Cerebellar cortex (tissue), 1 donor: ENCODE measurements at places on chromosomes 1 and 21.

GRCh38 chr1:241225741-241226140 lies 131.3 kb downstream of the RGS7 start:
- DNase-seq = no peak

DNA sequence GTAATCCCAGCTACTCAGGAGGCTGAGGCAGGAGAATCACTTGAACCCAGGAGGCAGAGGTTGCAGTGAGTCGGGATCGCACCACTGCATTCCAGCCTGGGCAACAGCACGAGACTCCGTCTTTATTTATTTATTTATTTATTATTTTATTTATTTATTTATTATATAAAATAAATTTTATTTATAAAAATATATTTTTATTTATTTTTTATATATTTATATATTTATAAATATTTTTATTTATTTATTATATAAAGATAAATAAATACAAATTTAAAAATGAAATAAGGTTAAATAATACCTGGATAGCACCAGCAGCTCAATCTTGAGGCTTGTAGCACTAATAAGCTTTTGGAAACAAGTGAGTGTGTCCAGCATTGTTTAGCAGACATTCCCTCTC lies 40.9 kb upstream of the SIM2 start:
- no peak for DNase-seq

DNA sequence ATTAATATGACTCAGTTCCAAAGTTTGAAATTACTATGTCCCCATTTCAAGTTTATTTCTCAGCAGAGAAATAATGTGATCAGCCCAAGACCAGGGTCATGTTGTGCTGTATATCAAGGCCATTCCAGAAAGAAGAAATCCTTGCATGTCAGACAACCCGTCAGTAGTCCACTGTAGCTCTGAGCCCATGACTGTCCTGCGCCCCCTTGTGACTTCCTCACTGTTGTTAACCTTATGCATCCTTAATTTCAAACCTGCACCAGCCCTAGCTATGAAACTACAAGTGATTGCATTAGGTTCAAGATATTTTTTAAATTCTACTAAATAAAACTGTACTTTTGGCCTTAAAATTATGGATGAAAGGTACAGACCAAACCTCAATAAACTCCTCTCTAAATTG lies 133.0 kb downstream of the LRRC7 start:
- peak; percentile 22 for DNase-seq

- DNase-seq = no peak
Measured at GRCh38 chr1:223233410-223234169, 90.5 kb upstream of the TLR5 start.

DNA sequence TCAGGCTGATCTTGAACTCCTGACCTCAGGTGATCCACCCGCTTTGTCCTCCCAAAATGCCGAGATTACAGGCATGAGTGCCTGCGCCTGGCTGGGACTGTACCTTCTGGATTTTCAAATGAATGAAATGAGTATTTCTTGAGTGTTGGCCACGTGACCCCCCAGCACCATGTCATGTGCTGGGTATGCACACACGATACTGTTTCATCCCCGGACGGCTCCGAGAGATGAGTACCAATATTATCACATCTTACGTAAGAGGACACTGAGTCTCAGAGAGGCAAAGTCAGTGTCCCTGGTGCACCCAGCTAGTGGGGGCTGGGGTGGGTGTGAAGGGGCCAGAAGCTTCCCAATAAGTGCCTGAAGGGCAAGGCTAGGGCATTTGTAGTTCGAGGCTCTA lies 780 bp upstream of the CROCC start:
- DNase-seq = no peak

DNA sequence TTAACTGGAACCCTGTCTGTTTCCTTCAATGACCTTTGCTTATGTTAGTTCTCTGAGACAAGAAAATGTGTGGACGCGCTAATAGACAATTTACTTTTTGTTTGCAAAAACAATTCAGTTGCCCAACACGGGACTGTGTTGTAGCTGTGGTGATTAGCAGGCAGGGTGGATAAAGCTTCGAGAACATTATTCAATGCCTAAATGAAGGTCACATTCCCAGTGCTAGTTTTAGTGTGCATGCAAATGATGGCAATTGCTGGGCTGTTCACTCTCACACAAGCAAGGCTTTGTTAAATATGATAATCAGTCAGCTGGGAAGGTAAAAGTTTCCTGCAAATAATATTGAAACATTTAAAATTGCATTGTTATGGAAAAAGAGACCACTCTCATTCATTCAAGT lies 188.4 kb downstream of the BACH1 start:
- DNase-seq = no peak

- DNase-seq = no peak
Measured at GRCh38 chr21:15088488-15088887, 23.7 kb upstream of the NRIP1 start.

- no peak for DNase-seq
Measured at GRCh38 chr1:168629466-168629865, 53.1 kb downstream of the XCL1 start.

- DNase-seq = no peak
Measured at GRCh38 chr1:63634471-63634870, 41.3 kb downstream of the PGM1 start.

GRCh38 chr1:238409191-238409850 lies 518.6 kb upstream of the ZP4 start:
- DNase-seq = no peak

- no peak for DNase-seq
Measured at GRCh38 chr1:229991724-229992333, 75.2 kb upstream of the GALNT2 start.

- no peak for DNase-seq
Measured at GRCh38 chr21:38289705-38290485, 33.1 kb downstream of the KCNJ15 start.

DNA sequence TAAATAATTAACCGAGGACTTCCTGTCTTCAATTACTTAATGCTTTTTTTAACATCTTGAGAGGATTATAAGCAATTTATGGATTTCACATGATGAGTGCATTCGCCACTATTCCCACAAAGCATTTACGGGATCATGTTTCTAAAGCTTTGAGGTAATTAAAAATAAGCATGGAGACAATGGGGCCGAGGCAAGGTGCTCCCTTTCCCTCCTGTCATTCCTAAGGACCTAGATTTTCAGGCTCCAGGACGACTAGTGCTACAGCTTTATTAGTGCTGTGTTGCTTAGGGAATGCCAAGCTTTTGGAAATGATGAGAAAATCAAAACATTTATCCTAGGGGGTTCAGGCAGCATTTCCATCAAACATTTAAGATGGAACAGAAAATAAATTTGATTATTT lies 209.2 kb downstream of the KCTD3 start:
- no peak for DNase-seq
